ENCODE measurements at places on chromosomes 7 and 10.

- no peak for DNase-seq
These were observed 704 bp downstream of the ZNRF2 start for GRCh38 chr7:30285067-30285535.

GRCh38 chr10:59985639-59986038, 79.3 kb upstream of the CCDC6 start:
- DNase-seq = no peak

DNA sequence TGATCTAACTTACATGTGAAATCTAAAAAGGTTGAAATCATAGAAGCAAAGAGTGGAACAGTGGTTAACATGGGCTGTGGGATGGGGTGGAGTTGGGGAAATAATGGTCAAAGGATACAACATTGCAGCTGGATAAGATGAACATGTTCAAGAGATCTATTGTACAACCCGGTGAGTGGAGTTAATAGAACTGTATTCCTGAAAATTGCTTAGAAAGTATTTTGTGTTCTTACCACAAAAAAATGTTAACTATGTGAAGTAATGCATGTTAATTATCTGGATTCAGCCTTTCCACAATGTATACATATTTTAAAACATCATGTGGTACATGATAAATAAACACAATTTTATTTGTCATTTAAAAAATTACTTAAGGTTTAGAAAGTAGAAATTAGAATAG, 271.0 kb upstream of the LRRTM3 start:
- no peak for DNase-seq

DNA sequence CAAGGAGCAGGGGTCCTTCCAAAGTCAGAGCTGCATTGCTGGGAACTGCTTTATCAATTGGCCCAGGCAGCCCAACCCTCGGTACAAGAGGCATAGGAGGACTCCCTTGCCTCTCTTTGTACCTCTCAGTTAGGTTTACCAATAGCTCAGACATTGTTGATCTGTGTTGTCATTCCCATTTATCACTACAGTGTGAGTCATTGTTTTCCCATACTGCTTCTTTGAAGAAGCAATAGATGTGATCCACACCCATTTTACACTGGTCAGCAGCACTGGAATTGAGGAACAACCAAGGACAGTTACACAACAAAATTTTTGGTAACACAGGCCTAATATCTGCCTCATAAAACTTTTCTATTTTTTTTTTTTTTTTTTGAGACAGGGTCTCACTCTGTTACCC, 307.2 kb downstream of the SNX13 start:
- peak; percentile 60 for DNase-seq

DNA sequence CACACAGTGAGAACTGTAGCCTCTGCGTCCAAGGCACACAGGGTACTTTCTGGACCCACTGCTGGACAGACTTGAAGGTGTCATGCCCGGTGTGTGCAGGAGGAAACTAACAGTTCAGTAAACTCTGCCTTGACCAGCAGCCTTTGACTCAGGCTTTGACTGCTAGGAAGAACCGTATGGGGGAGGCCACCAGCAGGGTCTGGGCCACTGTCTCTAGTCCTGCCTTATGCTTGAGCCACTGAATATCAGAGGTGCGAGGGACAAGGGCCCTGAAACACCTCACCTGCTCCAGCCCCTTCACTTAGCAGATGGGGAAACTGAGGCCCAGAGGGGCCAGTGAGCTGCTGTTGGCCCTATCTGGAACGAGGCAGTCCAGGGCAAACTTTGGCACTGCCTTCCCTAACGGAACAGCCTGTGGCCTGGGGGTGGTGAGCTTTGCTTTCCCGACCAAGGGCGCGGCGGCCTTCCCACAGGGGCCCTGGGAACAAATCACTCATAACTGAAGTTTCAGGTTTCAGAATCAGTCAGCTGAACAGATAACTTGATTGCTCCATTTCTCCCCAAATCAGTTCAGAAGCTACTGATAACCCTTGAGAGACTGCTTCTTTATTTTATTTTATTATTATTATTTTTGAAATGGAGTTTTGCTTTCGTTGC, 130.0 kb downstream of the FAM53B start:
- DNase-seq = no peak

DNA sequence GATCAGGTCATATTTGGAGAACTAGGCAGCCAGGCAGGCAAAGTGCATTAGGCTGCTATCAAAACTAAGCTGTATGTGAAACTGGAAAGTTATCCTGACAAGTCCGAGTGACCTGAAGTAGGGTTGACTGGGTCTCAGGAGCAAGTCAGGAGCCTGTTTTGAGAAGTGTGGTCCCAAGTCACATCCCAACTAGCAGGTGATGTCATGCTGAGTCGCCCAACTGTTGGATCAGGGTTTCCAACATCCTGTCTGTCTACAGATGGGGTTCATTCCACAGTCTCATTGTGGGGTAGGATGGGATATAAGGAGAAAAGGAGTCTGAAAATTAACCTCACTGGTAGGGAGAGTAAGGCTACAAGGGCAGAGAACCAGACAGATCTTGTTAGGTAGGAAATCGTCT, 27.0 kb downstream of the SLC26A4 start:
- DNase-seq = no peak

DNA sequence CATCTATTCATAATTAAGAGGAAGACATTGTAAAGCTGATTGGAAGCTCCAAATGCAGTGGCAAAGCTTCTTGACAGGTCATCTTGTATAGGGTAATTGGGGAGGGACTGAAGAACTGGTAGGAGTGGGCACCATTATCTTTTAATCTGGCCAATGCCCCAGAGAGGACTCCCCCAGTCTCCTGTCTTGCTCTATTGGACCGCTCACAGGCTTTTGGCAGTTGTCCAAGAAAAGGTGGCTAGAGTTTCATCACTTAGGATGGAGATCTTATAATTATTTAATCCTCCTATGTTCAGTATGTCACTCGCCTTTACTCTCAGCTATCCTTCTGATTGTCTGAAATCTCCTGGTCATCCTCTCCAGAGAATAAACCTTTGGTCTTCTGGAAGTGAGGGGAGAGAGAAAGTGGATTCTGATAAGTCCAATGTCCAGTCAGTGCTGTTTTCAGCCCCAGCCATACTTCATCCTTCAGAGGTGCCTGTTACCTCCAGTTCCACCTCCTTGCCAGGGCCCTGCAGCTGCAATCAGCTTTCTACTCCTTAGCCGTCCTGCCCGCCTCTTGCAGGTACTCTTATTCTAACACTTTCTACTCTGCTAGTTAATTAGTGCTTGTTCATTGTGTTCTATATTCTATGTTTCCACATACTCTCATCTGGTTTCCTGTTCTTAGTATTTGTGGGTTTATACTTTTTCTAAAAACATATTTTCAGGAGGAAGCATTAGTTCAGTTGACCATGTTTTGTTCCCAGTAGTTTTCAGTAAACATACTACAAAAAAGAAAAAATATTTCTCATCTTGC, 241.6 kb downstream of the NSUN6 start:
- DNase-seq = no peak

- DNase-seq = no peak
These were observed 10.6 kb upstream of the CPVL start for GRCh38 chr7:29156907-29157452.

DNA sequence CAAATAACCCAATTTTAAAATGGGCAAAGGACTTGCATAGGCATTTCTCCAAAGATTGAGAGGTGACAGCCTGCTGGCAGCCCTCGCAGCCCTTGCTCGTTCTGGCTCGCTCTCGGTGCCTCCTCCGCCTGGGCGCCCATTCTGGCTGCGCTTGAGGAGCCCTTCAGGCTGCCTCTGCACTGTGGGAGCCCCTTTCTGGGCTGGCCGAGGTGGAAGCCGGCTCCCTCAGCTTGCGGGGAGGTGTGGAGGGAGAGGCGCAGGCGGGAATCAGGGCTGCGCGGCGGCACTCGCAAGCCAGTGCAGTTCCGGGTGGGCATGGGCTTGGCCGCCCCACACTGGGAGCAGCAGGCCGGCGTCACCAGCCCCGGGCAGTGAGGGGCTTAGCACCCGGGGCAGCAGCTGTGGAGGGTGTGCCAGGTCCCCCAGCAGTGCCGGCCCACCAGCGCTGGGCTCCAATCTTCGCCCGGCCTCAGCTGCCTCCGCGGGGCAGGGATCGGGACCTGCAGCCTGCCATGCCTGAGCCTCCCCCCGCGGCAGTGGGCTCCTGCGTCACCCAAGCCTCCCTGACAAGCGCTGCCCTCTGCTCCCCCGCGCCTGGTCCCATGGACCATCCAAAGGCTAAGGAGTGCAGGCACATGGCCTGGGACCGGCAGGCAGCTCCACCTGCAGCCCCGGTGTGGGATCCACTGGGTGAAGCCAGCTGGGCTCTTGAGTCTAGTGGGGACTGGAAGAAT, 54.0 kb upstream of the GALNT17 start:
- no peak for DNase-seq

GRCh38 chr10:109173937-109174336, 749.4 kb downstream of the XPNPEP1 start:
- DNase-seq = no peak

GRCh38 chr10:102309916-102310315, 64.6 kb downstream of the GBF1 start:
- no peak for DNase-seq

GRCh38 chr10:26448292-26448691, 10.2 kb downstream of the APBB1IP start:
- DNase-seq = no peak

- DNase-seq = no peak
These were observed 123.1 kb downstream of the CLEC2L start for GRCh38 chr7:139646566-139646965.

DNA sequence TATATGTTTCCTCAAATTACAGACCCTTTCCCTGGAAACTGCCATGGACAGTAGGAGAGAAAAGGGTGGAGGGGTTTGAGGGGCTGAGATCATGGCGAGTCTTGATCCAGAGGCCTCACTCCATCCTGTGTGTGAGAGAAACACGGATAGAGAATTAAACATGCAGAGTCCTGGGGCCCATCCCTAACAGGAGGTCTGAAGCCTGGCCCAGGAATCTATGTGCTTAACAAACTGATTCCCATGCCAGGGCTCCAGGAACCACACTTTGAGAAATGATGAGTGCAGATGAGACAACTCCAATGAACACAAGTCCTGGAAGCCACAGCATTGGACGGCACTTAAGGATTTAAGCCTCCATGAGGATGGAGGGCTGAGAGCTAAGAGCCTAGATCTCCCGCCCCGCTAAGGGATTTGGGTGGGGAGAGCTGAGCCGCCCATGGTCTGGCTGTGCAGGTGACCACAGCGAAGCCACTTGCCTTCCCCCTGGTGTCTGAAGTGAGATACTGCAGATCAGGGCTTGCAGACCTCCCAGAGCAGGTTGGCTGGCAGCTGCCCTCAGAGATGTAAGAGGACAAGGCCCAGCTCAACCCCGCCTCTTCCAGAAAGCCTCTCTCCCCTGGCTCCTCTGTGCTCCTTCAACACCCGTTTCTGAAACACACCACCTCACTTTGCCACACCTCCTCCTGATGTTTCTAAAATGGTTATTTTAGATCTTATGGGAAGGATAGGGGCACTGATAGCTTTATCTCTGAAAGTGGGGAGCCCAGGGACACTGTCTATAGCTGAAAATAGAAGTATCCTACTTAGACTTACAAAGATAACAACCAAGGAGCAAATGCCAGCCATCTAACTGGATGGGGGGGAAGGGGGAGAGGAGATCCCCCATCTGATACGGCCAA, 24.8 kb upstream of the EIF5AL1 start:
- peak; percentile 25 for DNase-seq

- DNase-seq = no peak
These were observed 124.9 kb downstream of the ARHGAP12 start for GRCh38 chr10:31803606-31804351.

GRCh38 chr7:138538518-138538917, 78.5 kb downstream of the TRIM24 start:
- DNase-seq = no peak

GRCh38 chr7:28104041-28104541, 76.5 kb downstream of the JAZF1 start:
- peak; percentile 17 for DNase-seq

- no peak for DNase-seq
These were observed 58.7 kb downstream of the CREB3L2 start for GRCh38 chr7:137943132-137943551.

- DNase-seq = no peak
These were observed 50.8 kb upstream of the PDZD8 start for GRCh38 chr10:117425974-117426566.

DNA sequence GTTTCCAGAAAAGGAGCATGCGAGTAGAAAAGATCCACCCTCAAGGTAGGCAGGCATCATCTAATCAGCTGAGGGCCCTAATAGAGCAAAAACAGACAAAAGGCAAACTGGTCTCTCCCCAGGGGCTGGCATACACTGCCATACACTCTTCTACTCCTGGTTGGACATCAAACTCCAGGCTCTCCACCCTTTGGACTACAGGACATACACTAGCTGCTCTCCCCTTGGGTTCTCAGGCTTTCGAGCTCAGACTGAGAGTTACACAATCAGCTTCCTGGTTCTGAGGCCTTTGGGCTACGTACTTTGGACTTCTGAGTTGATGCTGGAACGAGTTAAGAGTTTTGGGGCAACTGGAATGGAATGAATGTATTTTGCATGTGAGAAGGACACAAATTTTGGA, 50.9 kb upstream of the TM9SF3 start:
- DNase-seq = no peak

GRCh38 chr10:83612746-83613145, 526.6 kb upstream of the GHITM start:
- DNase-seq = no peak

GRCh38 chr10:119562097-119562496, 19.6 kb upstream of the RGS10 start:
- no peak for DNase-seq

DNA sequence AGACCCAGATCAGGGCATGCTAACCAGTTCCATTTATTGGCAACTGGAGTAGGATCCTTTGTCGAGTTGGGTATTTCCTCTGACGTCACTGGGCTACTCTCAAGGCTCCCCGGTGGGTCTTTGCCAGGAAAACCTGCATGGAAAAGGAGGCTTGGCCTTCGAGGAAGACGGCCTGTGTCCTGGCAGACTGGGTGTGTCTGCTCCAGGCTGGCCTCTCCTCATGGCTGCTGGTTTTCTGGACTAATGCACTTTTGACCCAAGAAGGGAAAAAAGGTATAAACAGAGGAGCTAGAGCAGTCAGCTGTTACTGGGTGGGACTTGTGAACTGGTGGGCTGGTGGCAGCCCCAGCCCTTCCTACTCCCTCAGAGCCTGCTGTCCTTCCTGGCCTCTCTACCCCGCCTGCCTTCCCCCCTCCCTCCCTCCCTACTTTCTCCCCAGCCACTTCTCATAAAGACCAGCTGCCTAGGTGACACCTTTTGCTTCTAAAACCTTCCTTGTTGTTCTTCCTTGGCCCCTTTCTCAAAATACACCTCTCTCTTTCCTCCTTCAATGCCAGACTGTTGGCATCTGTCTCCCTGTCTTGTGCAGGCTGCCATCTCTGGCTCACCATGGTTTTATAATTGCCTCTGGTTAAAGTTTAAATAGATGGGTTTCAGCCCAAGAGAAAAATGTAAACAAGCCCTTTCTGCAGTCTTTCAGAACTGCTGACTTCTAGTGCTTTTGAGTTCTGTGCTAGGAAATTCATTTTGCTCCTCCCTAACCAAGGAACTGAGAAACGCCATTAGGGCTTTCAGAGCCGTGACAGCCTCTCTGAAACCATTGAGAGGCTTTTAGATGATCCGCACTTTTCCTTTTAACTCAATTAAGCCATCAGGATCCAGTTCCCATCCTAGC, 101.8 kb upstream of the MKLN1 start:
- peak; percentile 13 for DNase-seq

Data from RWPE1 (cell line).